ENCODE measurements at places on chromosomes 1 and 21.

GRCh38 chr1:39453603-39454002 is 37.8 kb upstream of the BMP8A start:
- no peak for DNase-seq

GRCh38 chr21:38503583-38503982 is 5.3 kb upstream of the ERG start:
- no peak for DNase-seq

GRCh38 chr21:38342739-38343138 is 85.9 kb downstream of the KCNJ15 start:
- no peak for DNase-seq

DNA sequence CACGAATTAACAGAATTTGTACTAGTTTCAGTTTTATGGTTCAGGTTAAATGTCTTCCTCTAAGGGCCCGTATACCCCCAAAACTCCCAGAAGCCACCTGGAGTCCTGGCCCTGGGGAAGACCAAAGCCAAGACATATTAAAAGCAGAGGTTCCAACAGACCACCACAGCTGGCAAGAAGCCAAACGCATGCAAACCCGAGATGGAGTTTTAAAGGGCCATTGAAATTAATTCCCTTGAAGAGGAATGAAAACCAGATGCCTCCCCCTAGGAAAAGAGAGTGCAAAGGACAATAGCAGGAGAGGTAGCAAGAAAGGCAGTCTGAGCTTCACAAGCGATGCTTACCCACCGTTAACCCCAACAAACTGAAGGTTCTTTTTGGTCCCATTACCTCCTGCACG is 48.1 kb downstream of the KANK4 start:
- no peak for DNase-seq

DNA sequence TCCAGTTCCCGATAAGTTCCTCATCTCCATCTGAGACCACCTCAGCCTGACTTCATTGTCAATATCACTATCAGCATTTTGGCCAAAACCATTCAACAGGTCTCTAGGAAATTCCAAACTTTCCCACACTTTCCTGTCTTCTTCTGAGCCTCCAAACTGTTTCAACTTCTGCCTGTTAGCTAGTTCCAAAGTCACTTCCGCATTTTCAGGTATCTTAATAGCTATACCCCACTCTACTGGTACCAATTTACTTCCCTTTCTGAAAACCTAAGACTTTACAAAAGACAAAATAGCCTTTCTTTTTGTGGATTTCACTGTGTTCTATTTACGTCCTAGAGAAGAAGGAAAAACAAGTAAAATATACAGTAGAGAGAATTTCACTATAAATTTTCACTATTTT is 147.0 kb upstream of the FMN2 start:
- DNase-seq = no peak

GRCh38 chr1:182376936-182377574 is 14.5 kb downstream of the GLUL start:
- DNase-seq = no peak

GRCh38 chr21:42129300-42130266 is 58.5 kb downstream of the UMODL1 start:
- no peak for DNase-seq

DNA sequence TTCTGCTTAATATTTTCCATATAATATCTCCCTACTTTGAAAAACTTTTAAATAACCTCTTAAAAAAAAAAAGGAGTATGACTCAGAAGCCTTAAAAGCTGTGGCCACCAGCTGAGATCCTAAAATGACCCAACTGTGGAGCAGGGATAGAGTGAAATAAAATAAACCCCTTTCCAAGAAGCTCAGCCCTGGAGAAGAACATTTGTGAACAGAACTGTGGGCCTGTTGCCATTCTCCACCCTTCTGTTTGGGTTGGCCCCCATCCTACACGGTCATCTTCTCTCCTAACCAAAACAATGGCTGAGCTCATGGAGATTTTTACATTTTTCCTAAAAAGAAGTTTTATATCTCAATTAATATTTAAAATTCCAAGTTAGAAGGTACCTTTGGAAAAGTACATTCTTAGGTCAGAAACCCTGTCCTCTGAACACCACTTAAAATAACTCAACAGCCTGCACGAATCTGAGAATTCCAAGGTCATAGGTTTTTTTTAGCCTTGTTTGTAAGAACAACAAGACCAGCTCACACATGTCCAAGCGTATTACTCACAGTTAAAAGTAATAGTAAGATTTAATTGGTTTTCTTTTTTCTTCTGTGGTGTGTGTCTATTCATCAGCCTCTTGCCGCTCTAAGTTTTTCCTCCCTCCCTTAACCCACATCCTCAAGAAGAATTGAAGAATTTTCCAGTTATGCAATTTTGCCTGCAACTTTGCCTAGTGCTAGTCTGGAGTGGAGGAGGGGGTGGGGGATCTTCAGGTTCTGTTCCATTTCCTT is 107.7 kb upstream of the ERRFI1 start:
- no peak for DNase-seq

- no peak for DNase-seq
These were observed 18.6 kb upstream of the C1orf105 start for GRCh38 chr1:172401892-172402291.

DNA sequence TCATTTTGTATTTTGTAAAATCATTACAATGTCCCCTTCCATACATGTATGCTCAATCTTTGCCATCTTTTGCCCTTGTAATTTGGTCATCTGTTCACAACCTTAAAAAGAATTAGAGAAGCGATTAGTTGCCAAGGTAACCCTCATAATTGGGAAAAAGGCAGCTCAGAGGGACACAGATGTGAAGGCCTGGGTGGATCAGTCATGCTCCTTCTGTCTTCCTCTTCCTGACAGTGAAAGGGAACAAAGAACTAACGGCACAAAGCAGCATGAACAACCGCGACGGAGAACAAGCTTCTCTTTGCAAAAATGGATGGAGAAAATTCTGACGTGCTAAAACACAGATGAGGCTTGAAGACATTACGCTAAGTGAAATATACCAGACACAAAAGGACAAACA is 78.7 kb upstream of the COG2 start:
- no peak for DNase-seq

GRCh38 chr1:143698016-143698415 is 273.8 kb downstream of the FAM72C start:
- no peak for DNase-seq

DNA sequence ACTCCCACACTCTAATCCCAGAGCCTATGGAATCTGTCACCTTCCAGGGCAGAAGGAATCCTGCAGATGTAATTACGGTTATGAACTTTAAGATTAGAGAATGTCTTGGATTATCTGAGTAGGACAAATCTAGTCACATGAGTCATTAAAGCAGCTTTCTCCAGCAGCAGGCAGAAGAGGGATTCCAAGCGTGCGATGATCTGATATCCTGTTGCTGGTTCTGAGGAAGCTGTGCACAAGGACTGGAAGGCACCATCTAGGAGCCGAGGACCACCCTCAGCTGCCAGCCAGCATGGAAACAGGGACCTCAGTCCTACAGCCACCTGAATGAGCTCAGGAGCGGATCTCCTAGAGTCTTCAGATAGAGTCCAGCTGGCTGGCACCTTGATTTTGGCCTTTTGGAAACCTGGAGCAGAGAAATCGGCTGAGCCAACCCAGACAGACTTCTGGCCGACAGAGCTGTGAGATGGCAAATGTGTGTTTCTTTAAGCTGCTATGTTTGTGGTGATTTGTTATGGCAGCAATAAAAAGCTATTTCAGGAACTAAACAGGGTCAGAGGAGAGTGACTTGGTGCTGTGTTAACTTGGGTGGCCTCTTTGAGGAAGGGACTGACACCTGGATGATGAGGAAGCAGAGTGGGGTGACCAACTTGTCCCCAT is 34.5 kb downstream of the LRRN2 start:
- DNase-seq = no peak

- DNase-seq = no peak
These were observed 136.4 kb upstream of the TMEM51 start for GRCh38 chr1:15017120-15017519.

GRCh38 chr1:165257969-165258459 is 98.5 kb downstream of the LMX1A start:
- no peak for DNase-seq

DNA sequence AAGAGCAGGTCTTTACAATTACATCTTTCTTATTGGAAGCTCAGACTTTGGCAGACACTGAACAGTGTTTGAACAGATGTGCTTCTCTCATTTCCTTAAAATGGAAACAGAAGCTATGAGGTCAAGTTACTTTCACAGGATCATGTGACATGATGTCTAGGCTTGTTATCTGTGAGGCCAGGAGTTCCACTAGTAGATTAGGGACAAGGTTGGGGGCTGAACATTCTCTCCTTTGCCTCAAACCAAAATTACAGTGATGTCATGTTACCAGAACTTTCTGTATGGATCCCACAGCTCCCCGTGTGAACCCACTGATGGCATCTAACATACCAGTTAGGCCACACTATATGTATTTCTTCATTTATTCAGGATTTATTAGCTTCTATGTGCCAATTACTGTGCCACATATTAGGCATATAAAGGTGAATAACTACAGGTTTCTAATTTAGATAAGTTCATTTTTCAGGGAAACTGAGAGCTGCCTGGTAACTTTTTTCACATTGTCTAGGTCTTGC is 6.0 kb downstream of the DYNLT5 start:
- no peak for DNase-seq

DNA sequence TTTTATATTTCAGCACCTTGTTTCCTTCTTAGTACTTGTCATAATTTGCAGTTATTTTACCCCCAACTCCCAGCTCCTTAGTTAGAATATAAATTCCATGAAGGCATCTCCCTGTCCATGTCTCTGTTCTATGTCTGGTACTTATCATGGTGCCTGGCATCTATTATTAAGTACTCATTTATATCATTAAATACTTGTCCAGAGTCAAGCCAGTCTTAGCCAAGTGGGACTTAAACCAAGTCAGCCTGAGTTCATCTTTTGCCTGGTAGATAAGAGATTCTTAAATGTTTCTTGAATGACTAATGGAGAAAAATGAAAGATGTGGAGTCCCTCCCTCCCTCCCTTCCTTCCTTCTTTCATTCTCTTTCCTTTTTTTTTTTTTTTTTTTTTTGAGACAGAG is 9.4 kb downstream of the SLC25A44 start:
- no peak for DNase-seq

DNA sequence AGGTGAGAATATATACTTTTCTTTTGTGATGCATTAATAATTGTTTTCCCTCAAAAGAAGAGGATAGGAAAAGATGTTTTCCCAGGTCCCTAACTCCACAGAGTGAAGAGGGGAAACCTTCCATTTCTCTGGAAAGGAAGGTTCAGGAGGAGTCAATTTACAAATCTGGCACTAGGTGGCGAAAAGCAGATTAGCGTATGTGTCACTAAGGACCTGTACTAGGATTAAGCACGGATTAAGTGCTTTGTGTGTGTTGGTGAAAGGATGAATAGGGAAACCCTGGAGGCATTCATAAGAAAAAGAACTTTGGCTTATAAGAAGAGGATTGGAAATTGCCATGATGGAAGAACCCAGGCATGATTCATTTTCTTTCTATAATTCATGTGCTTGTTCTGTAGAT is 410.1 kb upstream of the PLXNA2 start:
- DNase-seq = no peak

- DNase-seq = no peak
These were observed at the start of gene AK5 for GRCh38 chr1:77281491-77282186. Gene AK5 (plus strand): TSS chr1:77282019. CDS start chr1:77282314, 295 bp downstream.

GRCh38 chr1:2279210-2279639 is 51.1 kb downstream of the SKI start:
- no peak for DNase-seq

DNA sequence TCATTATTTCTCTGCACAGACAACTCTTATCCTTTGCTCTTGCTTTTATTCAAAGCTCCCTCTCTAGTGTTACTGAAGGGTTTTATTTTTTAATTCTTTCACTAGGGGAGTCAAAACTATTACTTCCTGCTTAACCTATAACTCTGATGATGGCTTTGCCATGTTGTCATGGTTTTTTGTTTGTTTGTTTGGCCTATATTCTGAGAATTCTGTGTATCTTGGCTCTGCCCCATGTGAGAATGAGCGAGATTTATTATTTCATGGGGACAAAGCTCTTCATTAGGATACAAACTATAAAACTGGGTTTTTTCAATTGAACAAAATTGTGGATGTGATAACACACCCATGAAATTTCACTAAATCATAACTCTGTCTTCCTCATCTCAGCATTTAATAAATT is 190.5 kb upstream of the C1orf105 start:
- DNase-seq = no peak

DNA sequence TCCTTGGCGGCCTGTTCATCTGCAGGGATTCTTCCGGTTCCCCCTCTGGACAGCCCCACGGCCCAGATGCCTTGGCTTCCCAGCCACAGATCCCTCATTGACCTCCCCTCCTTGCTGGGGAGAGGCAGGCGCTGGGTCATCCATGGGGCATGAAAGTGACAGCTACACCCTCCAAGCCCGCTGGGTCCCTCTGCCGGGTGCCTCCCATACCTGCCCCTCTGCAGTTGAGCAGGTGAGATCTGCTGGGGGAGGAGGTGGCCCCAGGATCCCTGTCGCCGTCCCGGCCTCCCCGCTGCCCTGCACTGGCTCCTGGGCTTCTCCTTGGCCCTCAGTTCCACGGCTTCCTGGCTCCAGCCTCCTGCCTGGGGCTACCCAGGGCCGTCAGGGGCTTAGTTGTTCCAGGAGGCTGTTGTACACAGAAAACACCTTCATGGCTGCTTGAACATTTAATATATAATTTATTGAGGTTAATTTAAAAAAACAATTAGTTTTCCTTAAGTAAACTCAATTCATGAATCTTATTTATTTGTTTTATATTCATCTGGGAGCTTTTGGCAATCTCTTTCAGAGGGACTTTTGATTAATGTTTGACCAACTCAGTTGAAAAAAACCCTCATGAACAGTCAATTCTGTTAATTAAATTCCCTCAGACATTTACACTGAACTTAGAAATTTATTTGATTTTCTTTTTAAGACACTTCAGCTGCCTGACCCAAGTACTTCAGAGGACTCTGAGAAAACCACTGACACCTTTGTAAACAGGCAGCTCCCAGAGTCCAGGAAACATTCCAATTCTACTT is 67.6 kb upstream of the ABCG1 start:
- DNase-seq = no peak

DNA sequence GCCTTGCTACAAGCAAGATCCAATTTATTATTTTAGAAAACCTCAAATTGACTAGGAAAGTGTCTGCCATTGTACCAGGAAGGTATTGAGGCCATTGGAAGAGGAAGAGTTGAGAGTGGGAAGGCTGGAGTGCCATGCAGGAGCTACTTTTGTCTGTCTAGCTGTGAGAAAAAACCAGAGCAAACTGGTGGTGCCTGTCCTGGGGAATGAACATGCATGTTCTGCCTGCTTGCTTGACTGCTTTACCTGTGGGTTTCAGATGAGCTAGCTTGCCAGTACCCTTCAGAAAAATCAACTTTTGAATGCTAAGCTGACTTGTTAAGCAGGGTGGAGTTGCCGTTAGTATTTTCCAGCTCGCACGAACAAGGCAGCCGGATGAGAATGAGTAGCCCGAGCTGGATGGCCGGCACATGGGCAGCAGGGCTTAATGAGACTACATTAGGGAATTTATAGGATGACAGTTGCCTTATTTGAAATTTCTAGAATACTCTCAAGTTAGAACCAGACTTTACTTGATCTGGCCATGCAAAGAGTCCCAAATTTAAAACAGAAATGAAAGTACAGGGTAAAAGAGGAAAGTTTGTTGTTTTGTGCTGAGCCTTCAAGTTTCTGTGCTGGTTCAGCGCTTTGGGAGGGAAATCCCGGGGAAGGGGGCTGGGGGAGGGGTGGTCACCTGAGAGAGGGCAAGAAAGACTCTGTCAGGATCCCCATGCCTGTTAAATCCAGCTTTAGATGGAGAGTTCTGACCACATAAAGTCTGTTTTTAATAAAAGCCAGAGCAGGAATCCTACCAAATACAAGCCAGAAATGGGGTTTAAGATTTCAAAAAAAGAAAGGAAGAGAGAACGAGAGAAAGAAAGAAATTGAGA is 29.6 kb upstream of the C1orf105 start:
- DNase-seq = no peak

All from esophagus squamous epithelium (tissue), 5 donors.